ENCODE measurements at places on chromosomes 7 and 10.

DNA sequence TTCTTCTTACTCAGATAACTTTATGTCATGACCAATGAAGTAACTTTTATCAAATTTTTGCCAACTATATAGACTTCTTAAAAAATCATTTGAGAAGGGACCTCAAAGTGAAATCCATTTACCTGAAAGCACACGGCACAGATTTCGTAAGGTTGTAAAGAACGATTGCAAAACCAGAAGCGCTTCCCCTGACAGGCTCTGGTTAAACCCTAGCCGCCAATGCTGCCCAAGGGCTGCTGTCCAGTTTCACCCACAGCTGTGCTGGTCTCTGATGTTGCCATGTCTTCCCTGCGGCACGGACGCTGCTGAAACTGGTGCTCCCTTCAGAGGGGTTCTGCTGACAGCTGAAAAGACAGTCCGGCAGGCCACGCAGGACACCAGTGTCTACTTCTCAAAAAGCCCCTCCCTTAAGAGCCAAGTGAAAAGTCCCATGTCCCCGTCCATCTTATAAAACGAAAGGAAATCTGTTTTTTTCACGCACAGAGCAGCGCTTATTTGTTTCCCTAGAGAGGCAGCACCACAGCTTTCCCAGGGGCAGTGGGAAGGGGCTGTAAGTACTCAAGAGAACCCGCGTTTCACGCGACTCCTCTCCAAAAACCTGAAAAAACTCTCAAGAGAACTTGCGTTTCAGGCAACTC, 32.5 kb downstream of the GNA12 start:
- DNase-seq: no peak

DNA sequence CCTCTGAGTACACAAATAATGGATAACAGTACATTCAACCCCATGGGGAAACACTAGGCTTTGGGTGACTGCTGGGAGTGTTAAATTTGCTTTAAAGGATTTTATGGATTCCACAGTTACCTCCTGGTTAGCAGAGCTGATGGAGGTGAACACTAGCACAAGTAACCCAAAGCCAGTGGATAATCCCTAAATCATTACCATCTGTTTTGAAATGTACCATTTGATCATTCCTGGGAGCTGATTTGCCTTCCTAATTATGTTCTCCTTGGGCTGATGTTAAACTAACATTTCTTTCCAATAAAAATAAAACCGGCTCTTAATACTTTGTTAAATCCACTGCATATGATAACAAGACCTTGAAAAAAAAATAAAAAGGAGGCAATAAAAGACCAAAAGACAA, 493.9 kb downstream of the PLXNA4 start:
- DNase-seq: no peak

DNA sequence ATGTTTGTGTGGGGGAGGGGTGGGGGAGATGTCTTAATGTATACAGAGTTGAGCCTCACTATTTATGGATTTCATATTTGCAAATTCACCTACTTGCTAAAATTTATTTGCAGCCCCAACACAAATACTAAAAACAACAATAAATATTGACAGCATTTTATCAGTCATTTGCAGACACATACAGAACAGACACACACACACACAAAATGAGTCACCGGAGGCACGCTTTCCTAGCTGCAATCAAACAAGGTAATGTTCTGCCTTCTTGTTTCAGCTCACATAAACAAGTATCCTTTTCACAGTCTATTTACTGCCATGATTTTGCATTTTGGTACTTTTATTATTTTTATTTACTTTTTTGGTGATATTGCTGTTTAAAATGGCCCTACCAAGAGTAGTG, 88.5 kb downstream of the IPMK start:
- no peak for DNase-seq

GRCh38 chr10:43315535-43316207, 48.8 kb upstream of the RASGEF1A start:
- DNase-seq: no peak

GRCh38 chr10:93095225-93095624, 21.5 kb downstream of the CYP26A1 start:
- no peak for DNase-seq

DNA sequence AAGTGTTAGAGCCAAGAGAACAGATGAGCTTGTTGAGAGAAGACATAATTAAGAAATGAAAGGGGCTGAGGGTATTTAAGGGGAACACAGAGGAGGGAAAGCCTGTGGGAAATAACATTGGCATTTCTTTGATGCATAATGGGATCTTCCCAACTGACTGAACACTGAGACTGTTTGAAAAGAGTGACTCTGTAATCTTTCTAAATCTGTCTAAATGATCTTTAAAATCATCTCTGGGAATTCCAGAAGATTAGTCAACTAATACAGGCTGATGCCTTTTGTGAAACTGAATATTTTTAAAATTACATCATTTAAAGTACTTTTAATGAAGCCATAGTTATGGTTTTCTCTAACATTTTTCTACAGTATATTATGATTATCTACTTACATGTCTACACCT, 17.4 kb upstream of the SLC35G1 start:
- no peak for DNase-seq

DNA sequence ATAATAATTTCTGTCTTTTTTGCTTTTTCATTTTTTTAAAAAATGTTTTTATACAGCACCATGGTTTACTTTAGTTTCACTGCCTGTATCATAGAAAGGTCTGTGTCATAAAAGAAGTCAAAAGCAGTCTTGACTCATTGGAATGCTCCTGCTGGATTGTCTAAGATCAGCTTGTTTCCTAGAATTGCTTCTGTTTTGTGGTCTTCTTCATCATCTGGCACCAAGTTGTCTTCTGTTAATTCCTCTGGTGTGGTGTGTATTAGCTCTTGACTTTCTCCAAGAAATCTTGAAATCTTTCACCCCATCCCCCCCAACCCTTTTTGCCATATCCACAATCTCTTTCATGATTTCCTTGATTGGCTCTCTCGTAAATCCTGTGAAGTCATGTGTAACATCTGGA, 250.3 kb upstream of the CXCL12 start:
- no peak for DNase-seq

DNA sequence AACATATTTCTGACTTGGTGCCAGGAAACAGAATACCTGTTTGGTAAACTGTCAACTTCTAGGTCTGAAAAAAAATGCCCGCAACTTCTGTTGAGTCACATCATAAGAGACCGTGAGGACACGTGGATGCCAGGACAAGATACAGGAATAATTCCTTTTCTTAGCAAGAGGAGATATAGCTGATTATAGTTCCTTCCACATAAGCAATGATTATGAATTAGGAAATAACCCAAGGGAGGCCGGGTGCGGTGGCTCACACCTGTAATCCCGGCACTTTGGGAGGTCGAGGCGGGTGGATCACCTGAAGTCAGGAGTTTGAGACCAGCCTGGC, 75.2 kb downstream of the CDC123 start:
- DNase-seq: no peak

DNA sequence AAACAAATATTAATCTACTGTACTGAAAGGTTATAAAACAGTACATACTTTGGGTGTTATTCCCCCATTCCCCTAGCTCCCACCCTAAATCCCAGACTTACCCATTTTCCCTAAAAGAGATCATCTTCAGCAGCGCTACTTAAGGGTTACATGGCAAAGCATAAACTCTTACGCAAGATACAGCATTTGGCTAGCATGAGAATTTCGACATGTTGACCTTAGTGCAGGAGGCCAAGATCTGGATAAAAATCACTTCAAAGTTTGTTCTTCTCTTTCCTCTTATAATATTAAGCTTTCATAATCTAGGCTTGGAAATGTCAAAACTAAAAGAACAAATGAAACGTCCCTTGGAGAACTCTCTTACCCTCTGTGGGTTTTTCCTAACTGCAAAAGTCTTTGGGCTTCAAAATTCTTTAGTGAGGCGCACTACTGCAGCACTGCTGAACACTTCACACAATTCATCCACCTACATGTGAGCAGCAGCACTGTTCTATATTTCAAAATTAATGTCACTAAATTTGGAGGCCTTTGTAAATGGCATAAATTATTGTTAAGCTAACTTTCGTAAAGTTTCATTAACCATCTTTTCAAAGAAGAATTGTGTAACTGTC, 59.5 kb upstream of the PDLIM1 start:
- DNase-seq: no peak

GRCh38 chr7:41900532-41900931, 197.6 kb upstream of the INHBA start:
- no peak for DNase-seq

GRCh38 chr10:84541289-84541637, 212.9 kb downstream of the CCSER2 start:
- DNase-seq: no peak

DNA sequence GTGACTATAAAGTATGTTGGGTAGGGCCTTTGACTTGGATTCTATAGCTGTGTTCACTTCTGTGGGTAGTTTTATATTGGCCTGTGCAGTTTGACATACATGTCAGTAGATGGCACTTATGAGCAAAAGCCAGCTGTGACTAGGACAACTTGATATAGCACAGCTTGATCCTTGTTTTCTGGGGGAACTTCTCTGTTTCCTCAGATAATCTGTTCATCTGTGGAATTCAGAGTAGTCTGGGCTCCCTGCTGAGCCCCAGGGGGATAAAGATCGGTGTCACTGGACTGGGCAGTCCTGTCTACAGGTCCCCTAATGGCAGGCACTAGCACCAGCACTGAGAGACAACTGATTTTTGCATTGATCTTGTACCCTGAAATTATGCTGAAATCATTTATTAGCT, 25.4 kb downstream of the CYP2C9 start:
- DNase-seq: no peak

- peak; percentile 63 for DNase-seq
These were observed 1.2 kb downstream of the KLF6 start for GRCh38 chr10:3783682-3784432.

DNA sequence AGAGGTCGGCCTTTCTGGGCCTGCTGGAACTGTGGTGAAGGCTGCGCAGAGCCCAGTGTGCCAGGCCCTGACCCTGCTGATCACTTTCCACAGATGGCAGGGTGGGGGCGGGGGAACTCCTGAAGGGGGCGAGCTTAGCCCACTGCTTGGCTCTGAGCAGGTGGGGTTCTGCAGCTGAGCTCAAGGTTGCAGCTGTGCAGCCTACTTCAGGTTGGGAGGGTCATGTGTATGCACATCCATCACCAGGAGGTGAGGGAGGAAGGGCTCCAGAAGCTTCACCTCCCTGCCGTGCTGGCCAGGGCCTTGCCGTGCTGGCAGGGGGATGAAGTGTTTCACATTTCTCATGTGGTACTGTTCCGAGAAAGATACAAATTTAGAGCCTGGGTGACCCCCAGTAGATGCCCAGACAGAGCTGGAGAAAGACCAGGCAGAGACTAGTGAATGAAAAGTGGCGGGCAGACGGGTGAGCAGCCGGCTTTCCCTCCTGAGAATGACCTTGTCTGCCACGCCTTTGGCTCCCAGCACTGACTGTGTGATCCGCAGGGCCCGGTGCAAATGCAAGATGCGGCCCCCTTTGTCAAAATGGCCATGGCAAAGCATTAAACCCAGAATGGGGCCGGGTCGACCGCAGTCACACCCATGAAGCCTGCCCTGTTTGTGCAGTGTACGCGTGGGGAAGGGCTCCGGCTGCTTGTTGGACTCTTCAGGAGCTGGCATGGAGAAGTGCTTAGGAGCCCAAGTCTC, 25.2 kb downstream of the FAM241B start:
- no peak for DNase-seq

GRCh38 chr10:33653584-33654367, 319.3 kb upstream of the NRP1 start:
- no peak for DNase-seq

DNA sequence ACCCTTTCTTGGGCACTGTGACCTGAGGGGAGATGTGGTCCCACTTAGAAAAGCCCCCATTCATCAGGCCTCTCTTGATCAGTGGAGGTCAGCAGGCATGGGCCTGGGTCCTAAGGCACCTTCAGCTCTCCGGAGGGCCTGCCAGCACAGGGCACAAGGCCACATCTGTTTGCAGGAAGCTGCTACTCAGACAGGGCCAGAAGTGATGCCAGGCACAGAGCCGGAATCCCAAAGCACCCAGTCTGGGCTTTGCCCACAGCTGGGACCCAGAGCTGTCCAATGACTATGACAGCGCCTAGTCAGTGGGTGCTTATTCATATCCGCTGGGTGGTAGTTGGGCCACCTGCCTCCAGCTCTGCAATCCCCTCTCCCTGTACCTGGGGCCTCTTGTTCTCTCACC, 63.2 kb upstream of the ELN start:
- DNase-seq: no peak

GRCh38 chr10:58989486-58990039, 186.9 kb upstream of the PHYHIPL start:
- no peak for DNase-seq

GRCh38 chr7:87220734-87221215, 1.2 kb upstream of the TMEM243 start:
- DNase-seq: no peak

- DNase-seq: no peak
These were observed 13.6 kb upstream of the GPR37 start for GRCh38 chr7:124779194-124779593.

DNA sequence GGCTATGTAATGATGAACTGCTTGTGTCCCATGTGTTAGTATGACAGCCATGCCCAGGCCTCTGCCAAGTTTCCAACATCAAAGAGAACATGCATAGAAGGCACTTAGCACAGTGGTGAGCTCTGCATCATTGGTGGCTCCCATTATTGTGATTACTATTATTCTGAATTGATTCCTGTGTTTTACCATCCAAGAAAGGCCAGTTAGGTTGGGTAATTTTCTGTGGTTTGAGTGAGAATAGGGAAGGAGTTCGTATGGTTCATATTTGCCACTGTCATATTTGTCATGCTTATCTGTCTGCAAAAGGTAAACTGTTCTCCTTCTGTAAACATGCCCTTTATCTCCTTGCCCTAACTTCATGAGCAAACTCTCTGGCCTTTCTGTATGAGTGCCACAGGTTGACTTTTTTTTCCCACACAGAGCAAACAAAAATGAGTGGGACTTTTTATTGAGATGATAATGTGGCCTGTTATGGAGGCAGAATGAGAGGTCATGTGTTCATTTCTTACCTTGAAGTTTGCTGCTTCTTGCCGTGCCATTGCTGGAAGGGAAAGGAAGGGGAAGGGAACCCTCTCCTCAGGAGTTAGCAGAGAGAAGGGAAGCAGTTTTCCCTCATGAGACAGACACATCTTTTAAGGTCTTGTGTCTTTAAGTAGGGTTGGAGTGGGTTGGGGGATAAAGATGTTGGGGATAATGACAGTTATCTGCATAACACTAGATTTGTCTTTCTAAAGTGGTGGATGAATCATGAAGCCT, 301.9 kb downstream of the LRMDA start:
- DNase-seq: no peak
